Stimulated activated CD8-positive, alpha-beta memory T cell treated with anti-CD3 and anti-CD28 coated beads, Interleukin-4, amount 100 ng/mL, for 4 hours (primary cell): ENCODE measurements at places on chromosomes 3 and 15.

DNA sequence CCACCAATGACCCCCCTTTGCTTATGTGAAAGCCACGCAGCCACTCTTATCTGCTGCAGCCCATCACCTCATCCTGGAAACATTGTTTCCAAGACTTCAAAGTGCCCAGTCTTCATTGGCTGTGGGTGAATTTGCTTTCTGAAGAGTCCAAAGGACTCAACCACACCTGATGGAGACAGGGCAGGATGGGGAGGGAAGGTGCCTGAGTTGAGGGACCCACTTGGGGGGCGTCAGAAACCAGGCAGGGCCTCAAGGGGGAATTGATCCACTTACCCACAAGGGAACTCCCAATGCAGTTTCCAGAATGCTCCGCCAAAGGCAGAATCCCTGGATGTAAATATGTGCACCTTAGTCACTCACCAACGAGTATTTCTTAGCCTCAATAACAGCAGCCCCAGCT, 147.9 kb upstream of the ATP2B2 start:
- DNase-seq = no peak

GRCh38 chr3:33921608-33922007, 123.2 kb downstream of the PDCD6IP start:
- DNase-seq = no peak

GRCh38 chr3:194139071-194139813, 3.3 kb downstream of the HES1 start:
- DNase-seq = no peak

DNA sequence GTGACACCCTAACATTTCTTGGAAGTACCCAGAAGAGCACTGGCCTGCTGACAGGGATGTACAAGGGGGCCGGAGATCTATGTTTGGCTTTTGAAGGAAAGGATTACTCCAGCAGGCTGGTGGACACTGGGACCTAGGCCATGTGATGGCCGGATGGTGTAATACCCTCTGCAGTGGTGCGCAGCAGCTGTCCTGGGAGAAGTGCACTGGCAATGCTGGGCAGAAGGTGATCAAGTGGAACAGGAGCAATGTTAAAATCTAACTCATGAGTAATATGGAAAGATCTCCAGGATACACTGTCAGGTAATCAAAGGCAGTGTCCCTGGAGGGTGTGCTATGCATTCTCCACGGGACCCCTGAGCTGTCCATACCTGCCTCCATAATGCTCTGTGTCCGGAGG, 71.2 kb upstream of the POMGNT2 start:
- no peak for DNase-seq

DNA sequence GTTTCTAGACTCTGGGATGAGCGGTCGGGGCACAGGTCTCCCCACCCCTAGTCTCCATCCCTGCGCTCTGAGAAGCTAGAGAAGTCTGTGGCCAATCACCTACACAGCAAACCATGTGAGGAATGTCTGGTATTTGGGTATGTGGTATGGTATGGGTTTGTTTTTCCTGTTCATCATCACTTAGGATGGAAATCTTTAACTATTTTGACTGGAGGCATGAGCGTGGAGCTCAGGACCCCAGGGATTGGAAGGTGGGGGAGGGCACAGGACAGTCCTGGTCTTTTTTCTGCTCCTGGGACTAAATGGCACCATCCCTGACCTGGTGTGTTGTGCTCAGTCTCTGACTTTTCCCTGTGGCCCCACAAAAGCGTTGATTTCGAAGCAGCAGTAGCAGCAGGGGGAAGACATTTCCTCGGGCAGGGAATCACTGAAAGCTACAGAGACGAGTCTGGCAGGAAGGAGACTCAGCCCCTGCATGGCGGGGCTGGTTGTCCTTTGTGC, 191.7 kb upstream of the TPM1 start:
- no peak for DNase-seq

DNA sequence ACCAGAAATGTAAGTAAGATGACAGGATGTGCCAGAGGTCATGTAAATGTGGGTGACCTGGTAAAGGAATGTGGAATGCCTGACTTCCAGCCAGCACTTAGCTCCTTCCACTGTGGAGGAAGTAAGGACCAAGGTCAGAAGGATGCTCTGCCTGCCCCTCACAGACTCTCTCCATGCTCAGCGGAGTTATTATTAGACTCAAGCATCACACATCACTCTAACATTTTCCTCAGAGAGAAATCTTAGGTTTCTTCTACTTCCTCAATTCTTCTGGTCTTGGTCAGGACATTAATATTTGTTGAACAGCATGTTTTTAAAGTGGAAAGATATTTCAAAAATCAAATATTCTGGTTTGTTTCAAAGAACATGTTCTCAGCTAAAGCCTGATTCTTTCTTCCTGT, 231.4 kb upstream of the WNT5A start:
- no peak for DNase-seq

GRCh38 chr15:36230776-36231175, 348.6 kb upstream of the CDIN1 start:
- no peak for DNase-seq

- DNase-seq = no peak
These were observed 35.2 kb downstream of the TGFBR2 start for GRCh38 chr3:30641416-30642251.

DNA sequence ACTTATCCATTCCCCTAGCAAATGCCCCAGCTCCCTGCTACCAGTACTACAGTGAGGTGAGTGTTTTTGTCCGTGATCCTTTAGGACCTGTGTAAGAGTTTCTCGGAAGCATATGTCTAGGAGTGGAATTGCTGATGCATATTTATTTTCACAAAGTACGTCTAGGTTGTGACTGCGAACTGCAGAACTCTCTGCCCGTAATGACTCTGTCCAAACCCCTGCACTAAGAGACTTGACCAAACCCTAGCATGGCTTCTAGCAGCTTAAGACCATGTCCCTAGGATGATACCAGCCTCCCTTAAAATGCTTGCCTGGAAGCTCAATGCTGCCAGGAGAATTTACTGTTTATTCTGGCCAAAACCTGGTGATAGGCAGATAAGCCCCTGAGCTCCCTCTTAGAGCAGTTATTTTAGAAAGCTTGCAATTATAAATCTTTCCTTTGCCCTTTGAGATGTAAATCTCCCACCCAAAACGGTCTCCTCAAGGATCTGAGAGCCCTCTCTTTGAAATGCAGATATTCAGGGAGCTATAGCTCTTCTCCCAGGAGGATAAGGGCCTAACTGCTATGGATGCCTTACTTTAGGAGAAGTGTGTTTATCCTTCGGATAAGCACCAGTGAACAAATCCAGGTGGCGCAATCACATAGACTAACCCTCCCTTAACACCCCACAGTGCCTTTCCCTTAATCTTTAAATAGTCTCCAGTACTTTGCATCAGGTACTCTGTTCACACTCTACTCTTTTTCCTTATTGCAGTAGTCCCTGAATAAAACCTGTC, 14.7 kb upstream of the CA12 start:
- DNase-seq = no peak

GRCh38 chr15:40151499-40151898, 9.4 kb upstream of the BUB1B start:
- DNase-seq = no peak

DNA sequence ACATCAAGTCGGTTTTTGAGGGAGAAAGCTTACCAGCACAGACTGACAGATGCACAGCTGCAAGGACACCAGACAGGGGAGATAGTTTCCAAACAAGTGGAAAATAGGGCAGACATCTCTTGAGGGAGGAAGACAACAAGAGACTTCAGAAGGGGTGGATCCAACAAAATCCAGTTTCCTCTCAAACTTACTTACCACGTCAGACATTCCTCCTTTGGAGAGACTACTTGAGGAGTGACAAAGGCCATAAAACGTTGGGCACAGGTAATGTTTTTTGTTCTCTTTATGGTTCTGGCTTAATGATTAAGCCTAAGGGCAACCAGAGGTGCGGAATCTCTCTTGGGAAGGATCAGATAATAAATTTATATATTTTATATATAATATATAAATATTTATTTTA, 76.1 kb downstream of the CD200 start:
- no peak for DNase-seq

- DNase-seq = no peak
These were observed 8.0 kb downstream of the GCSAM start for GRCh38 chr3:112124907-112125607.

GRCh38 chr15:95644100-95644875, 686.2 kb upstream of the NR2F2 start:
- DNase-seq = no peak

- DNase-seq = no peak
These were observed 220.5 kb upstream of the SATB1 start for GRCh38 chr3:18645619-18646018.

DNA sequence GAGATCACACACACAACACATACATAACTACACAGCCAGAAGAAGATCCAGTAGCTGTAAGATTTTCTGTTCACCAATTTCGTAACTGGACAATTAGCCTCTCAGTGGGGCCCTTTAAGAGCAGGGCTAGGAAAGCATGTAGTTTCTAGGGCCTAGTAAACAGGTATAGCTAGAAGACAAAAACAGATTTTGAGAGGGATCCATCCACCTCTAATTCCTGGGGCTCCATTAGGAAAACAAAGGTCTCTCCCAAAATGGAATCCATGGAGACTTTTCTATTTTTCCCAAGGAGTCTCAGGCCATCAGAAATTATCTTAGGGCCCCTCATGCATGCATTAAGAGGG, 10.5 kb downstream of the KIF15 start:
- no peak for DNase-seq

GRCh38 chr3:114022145-114022802, 34.1 kb downstream of the CCDC191 start:
- DNase-seq = no peak

- DNase-seq = no peak
These were observed 263.5 kb upstream of the CFAP20DC start for GRCh38 chr3:59313365-59313764.

GRCh38 chr3:150410311-150411105, 2.4 kb downstream of the TSC22D2 start:
- no peak for DNase-seq

- DNase-seq = no peak
These were observed 208.5 kb downstream of the LPP start for GRCh38 chr3:188362405-188362831.

- no peak for DNase-seq
These were observed 170.3 kb upstream of the SOX2 start for GRCh38 chr3:181541414-181541813.

- DNase-seq = no peak
These were observed 641.5 kb upstream of the NECTIN3 start for GRCh38 chr3:110430146-110430545.

- DNase-seq = no peak
These were observed 117.2 kb downstream of the UACA start for GRCh38 chr15:70646169-70646568.

DNA sequence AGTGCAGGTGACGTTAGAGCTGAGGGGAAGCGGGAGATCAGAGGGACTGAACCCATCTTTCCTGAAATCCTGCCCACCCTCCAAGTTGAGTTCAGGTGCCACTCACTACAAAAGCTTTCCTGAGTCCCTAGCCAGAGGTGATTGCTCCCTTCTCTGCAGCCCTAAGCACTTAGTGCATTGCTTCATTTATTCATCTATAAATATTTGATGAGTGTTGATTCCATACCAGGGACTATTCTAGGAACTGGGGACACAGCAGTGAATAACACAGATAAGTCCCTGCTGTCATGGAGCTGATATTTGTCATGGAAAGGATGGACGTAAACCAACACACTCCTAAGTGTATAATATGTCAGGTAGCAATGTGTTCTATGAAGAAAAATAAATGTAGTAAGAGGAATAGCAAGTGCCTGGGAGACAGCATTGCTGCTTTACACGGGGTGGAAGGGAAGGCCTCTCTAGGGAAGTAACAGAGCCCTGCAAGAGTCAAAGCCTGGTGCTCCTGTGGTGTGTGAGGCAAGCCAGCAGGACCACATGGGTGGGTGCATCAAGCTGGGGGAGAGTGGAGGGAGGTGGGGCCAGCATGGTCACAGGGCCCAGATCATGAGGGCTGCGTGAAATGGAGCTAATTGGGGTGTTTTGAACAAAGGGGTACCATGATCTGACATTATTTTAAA, 18.6 kb downstream of the ALPK3 start:
- no peak for DNase-seq

- no peak for DNase-seq
These were observed 106.3 kb downstream of the STAG1 start for GRCh38 chr3:136645915-136646314.

DNA sequence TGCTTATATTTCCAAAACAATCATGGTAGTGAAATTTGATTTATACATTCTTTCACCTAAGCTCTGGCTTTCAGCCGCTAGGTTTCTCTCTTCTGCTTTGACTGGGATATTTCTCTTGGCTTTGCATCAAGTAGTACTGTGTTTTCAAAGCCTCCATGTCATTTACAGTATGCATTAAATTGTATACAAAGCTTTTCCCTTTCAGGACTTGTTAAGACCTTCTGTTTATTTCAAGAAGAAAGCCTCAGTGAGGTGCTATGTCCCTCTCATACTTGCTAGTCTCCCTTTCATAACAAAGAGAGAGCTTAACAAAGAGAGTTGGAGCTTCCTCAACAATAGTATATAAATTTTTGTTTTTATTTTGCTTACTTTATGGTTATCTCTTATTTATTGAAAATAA, 84.2 kb upstream of the SLC25A26 start:
- DNase-seq = no peak

- DNase-seq = no peak
These were observed 306.4 kb downstream of the MAGI1 start for GRCh38 chr3:65732051-65732935.

DNA sequence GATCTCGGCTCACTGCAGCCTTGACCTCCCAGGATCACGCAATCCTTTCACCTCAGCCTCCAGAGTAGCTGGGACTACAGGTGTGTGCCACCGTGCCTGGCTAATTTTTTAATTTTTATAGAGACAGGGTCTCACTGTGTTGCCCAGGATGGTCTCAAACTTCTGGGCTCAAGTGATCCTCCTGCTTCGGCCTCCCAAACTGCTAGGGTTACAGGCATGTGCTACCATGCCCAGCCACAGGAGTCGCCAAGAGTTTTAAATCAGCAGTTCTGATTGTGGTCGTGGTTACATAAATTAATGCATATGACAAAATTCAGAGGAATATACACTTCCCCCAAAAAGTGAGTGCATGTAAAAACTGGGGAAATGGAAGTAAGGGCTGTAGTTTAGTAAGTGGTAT, 32.9 kb downstream of the MEGF11 start:
- no peak for DNase-seq

DNA sequence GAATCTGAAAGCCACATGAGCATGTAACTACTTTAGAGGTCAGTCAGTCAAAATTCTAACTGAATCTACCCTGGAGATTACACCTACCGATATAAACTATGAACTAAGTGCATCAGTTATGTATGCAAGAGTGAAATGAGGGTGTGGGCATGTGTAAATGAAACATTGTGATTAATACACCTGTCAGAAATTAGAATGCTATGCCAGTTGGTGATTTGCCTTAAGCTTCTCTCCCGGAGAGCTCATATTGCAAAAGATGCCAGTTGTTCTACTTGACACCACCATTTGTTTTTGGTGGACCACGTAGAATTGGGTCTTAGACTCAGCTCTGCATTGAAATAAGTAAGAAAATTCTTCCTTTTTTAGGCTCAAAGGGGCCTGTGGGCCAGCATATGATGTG, 91.0 kb upstream of the KBTBD8 start:
- DNase-seq = no peak

GRCh38 chr15:99424978-99425656, 140.7 kb upstream of the MEF2A start:
- peak; percentile 25 for DNase-seq
